Adipocyte (in vitro differentiated cells): ENCODE measurements at places on chromosomes 13 and 19.

GRCh38 chr13:77372275-77372674, 45.4 kb upstream of the MYCBP2 start:
- DNase-seq = peak; percentile 22

- no peak for DNase-seq
Observed at GRCh38 chr19:50344661-50345318, 15.6 kb upstream of the KCNC3 start.

DNA sequence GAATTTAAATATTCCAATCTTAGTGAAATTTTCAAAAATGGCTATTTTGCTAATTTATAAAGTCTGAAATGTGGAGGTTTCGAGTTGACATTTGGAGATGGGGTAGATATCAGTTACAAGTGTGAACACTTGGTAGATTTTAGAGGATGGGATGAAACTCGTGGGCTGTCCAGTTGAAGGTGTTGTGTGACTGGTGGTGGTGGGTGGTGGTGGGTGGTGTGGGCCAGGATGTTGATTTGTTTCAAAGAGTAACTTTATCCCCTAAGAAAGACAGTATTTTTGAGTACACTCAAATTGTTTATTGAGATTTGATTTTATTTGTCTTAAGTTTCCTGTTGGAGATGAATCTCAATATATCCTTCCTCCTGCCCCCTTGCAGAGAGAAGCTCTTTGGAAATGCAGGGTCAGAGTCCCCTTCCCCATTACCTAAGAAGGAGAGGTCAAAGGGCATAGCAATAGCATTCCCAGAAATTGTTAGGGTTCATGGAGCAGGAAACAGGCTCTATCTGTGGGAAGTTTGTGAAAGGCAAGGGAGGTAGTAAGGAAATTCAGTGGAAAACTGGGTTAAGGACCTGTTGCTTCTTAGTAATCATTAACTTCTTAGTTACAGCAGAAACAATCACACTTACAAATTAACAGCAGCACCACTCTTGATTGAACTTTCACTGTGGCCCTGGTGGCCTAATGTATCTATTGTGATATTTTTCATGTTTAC, 133.6 kb upstream of the RNF113B start:
- DNase-seq = no peak

DNA sequence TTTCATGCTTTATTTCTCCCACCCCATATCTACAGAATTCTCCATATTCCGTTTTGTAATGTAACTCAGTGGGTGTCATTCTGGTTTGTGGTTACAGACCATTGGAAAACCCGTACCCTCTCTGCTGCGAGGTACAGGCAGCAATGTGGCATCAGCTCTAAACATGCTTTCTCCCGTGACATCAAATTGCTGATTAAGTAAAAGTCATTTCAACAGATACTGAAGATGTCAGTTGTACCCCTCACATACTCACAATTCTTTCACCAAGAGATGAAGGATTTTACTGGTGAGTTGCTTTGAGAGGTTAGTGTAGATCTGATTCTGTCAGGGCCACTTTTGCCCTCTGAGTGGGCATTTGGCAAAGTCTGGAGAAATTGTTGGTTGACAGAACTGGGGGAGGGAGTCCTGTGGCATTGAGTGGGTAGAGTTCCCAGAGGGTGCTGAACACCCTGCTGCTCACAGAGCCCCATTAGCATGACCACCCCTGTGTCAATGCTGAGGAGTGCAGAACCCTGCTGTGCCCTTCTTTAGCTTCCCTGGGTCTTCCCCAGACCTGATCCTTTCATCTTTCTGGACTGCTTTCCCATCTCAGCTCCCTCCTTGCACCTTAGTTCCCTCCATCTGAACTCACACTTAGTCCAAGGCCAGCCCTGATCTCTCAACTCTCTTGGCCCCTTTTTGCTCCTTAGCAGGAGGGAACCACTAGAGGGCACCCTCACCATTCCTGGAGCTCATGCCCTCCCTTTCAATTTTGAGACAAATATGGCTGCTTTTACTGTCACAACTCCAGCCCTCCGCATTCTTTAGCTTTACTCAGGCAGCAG, 39.9 kb upstream of the CEACAM8 start:
- peak; percentile 31 for DNase-seq

GRCh38 chr13:41674246-41674645, 216.9 kb downstream of the RGCC start:
- DNase-seq = no peak

- no peak for DNase-seq
Observed at GRCh38 chr19:3283886-3284657, 59.6 kb downstream of the CELF5 start.

GRCh38 chr19:28485292-28485691, 727.7 kb downstream of the UQCRFS1 start:
- no peak for DNase-seq

GRCh38 chr13:112651311-112651710, 38.5 kb upstream of the ATP11A start:
- no peak for DNase-seq

DNA sequence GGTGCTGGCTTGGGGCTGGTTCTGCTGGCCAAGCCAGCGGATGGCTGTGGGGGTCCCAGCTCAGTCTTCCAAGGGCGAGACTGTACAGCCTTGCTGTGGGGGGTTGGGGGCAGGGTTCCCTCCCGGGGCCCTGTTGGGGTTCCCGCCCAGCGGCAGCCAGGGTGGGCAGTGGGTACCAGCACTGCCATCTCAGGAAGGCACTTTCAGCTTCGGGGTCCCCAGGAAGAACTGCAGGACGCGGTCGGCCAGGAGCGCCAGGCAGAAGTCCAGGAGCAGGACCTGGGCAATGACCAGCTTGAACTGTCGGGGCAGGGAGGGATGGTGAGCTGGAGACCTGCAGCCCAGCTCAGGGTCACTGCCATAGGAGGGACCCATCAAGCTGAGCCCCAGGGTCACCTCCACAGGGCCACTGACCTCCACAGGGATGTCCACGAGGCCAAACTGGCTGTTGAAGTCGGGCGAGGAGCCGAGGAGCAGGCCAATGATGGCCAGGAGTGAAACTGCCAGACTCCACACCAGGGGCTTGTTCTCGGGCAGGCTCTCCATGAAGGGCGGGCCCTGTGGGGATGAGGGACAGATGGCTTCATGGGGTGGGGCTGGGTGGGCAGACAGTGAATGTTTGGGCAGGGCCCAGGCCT, 1.9 kb upstream of the GMIP start:
- no peak for DNase-seq

DNA sequence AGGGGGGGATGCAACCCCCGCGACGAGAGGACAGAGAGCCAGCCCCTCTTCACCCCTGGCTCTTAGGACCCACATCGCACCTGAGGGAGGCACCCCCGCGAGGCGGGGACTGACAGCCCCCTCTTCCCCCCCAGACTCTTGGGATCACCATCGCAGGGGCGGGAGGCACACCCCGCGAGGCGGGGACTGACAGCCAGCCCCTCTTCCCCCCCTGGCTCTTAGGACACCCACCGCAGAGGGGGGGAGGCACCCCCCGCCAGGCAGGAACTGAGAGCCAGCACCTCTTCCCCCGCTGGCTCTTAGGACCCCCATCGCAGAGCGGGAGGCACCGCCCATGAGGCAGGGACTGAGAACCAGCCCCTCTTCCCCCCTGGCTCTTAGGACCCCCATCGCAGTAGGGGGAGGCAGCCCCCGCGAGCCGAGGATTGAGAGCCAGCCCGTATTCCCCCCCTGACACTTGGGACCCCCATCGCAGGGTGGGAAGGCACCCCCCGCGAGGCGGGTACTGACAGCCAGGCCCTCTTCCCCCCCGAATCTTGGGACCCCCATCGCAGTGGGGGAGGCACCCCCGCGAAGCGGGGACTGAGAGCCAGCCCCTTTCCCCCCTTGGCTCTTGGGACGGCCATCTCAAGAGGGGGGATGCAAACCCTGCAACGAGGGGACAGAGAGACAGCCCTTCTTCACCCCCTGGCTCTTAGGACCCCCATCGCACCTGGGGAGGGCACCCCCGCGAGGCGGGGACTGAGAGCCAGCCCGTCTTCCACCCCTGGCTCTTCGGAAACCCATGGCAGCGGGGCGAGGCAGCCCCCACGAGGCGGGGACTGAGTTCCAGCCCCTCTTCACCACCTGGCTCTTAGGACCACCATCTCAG, 2425.1 kb upstream of the PCDH20 start:
- DNase-seq = no peak

- no peak for DNase-seq
Observed at GRCh38 chr19:4302243-4302640, at the start of gene TMIGD2. TMIGD2 (minus strand) TSS chr19:4302389; CDS start chr19:4302385, 4 bp downstream.

DNA sequence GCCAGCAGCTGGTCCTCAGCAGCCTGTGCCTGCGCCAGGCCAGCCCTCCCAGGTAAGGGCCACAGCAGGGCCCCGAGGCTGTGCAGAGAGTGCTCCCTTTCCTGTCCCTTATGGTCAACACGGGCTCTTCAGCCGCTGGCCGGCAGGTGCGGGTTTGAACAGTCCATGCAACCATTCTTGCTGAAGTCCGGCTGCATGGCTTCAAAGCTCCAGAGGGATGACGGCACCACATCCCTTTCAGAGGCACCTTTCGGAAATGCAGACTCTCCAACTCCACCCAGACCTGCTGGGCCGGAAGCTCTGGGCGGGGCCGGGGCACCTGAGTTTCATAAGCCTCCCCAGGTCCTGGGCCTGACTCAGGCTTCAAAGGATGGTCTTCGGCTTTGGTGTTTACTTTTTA, 81.3 kb downstream of the SPACA7 start:
- DNase-seq = no peak

DNA sequence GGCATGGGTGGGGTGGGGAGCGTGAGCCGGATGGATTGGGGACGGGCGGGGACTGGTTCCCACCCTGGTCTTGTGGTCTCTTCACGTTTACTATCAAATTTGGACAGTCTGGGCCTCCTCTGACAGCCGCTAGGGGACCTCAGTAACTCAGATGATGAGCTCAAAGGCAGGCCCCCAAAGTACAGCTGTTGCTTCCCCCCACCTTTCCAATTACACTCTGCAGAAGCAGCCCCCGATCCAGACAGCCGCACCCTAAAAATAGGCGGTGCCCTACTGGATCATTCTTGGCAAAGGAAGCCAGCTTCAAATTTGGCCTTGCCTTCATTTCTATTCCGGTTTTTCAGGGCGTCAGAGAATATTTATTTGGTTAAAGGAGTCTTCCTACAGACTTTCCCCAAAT, 1.9 kb upstream of the FOXO1 start:
- peak; percentile 51 for DNase-seq

DNA sequence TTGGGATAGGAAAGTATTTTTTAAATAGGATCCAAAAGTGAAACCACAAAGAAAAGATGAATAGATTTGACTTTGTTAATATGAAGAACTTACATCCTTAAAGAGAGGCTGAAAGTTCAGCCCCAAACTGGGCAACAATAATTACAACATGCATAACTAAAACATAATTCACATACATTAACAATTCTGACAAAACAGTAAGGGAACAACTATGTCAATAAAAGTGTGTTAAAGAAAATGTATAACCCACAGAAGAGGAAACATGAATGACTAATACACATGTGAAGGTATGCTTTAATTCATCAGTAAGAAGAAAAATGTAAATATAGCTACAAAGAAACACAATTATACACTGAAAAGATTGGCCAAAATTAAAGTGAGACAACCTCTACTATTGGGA, 1597.6 kb upstream of the MIR17HG start:
- no peak for DNase-seq

GRCh38 chr19:2287585-2288337, 5.8 kb upstream of the PEAK3 start:
- DNase-seq = no peak

DNA sequence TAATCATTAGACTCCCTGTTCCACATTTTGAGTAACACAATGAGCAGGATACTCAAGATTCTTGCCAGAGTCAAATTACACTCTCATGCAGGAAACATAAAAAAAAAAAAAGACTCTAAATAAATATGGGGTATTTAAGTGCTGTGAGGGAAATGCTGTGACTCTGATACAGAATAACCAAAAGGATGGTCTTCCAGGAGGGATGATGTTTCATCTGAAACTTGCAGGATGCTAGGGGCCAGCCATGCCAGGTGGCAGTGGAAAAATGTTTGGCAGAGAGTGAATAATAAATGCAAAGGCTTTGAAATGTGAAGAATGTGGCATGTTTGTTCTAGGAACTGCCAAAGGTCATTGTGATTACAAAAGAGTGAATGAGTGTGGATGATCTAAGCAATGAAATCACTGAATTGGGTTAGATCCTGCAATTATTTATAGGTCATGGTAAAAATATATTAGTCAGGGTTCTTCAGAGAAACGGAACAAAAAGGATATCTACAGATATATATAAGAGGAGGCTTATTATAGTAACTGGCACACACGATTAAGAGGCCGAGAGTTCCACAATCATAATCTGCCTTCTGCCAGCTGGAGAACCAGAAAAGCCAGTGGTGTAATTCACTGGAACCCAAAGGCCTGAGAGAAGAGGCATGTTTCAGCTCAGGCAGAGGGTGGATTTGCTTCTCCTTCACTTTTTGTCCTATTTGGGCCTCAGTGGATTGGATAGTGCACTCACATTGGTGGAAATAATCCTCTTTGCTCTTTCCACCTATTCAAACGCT, 1832.8 kb upstream of the MIR17HG start:
- no peak for DNase-seq

- no peak for DNase-seq
Observed at GRCh38 chr13:89380101-89380500, 1708.9 kb downstream of the SLITRK5 start.

- no peak for DNase-seq
Observed at GRCh38 chr19:7230826-7231225, 63.4 kb downstream of the INSR start.

DNA sequence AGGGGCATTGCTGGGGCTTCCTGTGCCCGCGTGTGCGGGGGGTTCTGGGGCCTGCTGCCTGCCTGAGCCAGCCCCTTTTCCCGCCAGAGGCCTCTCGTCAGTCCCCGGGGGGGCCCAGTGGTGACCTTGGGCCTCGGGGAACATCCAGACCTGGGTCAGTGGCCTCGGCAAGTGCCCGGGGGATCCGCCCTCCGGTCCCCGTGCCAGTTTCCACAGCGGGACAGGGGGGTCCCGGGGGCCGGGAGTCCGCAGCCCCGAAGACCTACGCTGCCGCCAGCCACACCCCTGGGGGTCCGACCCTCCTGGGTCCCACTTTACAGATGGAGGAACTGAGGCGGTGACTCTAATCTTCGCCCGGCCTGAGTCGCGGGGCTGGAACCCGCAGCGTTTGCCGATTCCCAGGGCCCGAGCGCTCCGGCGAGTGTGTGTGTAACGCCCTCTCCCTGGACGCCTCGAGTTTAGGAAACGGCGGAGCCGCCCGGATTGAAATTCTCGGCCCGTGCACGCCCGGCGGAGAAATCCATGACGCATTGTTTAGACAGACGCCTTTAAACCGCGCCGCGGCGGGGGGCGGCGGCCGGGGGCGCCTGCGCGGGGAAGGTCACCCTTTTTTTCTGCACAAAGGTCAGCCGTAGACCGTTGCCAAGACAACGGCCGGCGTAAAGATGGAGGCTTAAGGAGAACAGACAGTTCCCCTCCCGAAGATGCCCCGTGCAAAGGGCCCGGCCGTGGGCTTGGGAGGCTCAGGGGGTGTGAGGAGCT, 39.3 kb downstream of the EFNA2 start:
- DNase-seq = peak; percentile 86

GRCh38 chr19:18682807-18683108, 722 bp upstream of the CRTC1 start:
- DNase-seq = no peak

GRCh38 chr19:17075864-17076542, 426 bp downstream of the MYO9B start:
- DNase-seq = peak; percentile 66

GRCh38 chr19:55640577-55641425, at the start of gene ZNF580:
ZNF580 (plus strand) TSS chr19:55641002; CDS start chr19:55642509, 1,507 bp downstream.
- peak; percentile 85 for DNase-seq

GRCh38 chr13:92251671-92252210, 853.3 kb downstream of the GPC5 start:
- no peak for DNase-seq

- DNase-seq = peak; percentile 85
Observed at GRCh38 chr13:97018029-97018819, 23.9 kb upstream of the OXGR1 start.
